ENCODE measurements at places on chromosomes 5 and 9.
A peak's percentile ranks its signal among the peaks of the same experiment; 100 is the strongest.

GRCh38 chr5:117107859-117108258 is 533.2 kb upstream of the SEMA6A start:
- no peak for DNase-seq

DNA sequence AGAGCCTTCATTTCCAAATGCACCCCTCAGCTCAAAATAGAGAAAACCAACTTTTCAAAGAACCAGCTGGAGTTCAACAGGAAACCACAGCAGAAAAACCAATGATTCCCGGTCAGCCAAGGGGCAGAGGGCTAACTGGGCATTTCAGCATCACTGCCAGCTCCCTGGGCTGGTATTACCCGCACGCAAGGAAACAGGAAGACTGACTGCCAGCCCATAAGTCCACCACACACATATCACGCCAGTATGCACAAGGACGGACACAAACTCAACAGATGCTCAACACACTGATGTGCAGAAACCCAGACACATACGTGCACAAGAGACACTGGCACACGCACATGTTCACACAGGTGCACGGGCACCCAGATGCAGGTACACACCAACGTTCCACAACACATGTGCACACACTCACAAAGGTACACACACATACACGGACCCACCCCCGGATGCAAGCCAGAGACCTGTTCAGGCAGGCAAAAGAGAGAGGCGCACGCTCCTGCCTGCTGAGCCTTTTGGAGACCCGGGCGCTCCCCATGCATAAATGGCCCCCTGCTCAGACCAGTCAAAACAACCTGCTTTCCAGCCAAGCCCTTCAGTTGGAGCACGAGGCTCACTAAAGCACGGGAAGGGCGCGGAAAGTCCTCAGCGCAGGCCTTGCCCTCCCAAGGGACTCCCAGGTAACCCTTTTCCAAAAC is 2.1 kb downstream of the ADAMTS2 start:
- DNase-seq: no peak

DNA sequence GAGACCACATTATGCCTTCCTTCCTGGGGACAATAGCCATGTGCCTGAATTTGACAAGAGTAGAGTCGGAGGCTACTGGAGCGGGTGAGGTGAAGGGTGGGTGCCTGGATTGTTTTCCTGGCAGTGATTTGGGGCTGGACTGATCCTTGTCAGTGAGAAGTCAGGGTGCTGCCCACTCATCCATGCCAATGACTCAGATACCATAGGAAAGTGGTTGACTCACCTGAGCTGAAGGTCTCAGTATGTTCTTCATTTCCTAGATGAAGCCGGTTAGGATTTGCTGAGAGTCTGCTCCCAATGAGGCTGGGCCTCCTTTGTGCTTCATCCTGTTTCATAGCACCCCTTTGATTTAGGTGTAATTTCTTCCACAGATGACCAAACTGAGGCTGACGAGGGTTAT is 366.0 kb downstream of the KDM4C start:
- no peak for DNase-seq

- no peak for DNase-seq
Observed at GRCh38 chr5:107422494-107422893, 248.2 kb downstream of the EFNA5 start.

- DNase-seq: peak; percentile 76
Observed at GRCh38 chr9:115758441-115758840, 395.1 kb upstream of the PAPPA start.

DNA sequence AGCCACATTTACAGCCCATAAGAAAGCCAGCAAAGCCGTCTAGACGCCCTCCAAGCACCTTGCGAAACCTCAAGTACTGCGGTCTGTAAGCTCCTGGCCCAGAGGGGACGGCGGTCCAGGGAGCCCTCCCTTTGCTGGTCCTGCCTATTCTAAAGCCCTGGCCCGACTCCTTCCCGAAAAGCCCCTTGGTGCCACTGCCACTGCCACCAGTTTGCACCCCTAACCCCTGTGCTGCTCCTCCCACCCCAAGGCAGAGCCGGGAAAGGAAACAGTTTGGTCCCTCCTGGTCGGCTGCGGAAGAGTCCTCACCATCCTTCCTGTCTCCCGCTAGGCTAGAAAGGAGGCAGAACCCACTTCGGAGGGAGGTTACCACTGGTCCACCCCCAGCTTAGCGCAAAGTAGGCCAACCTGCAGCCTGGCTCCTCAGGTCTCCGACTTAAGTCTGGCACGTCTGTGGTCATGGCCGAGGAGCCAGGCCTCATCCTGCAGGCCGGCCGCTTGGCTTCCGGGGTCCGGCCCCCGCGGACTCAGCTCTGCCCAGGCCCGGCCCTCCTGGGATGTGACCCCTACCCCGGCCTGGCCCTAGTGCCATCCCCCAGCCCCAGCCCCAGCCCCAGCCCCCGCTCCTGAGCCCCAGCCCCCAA is 916 bp downstream of the TOR1A start:
- peak; percentile 24 for DNase-seq

DNA sequence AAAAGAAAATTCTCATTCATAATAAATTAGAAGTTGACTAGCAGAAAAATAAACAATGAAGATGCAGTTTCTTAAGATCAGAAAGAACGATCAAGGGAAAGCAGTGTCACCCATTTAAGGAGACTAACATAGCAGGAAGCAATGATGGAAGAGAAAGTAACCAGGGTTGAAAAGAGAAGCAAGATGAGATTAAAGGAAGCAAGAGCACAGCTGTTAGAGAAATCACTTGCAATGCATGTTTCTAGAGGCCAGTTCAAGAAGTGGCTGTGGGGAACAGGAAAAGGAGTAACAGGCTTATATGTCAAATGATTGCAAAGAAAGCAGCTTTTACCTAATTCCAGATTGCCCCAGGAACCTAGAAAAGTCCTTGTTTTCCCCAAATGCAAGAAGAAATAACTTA is 46.8 kb upstream of the SLC1A1 start:
- DNase-seq: no peak

GRCh38 chr5:54518818-54519508 is 1.4 kb downstream of the SNX18 start:
- peak; percentile 10 for DNase-seq

GRCh38 chr9:110316261-110317075 is 21.2 kb downstream of the TXNDC8 start:
- DNase-seq: no peak

- DNase-seq: no peak
Observed at GRCh38 chr5:133509742-133510079, 102.6 kb downstream of the FSTL4 start.

DNA sequence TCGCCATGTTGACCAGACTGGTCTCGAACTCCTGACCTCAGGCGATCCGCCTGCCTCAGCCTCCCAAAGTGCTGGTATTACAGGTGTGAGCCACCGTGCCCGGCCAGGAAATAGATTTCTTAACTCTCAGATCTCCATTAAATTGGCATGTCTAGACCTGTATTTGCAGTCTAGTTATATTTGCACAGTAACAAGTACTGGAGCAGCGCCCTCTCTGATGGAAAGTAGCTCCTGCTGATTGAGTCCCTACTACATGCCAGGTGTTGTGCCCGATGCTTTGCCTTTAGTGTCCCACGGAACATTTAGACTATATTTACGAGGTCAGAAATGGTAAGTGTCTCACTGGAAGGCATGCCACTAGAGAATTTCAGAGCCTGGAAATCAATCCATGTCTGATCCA is 15.8 kb upstream of the TMED9 start:
- no peak for DNase-seq

GRCh38 chr9:36320466-36320865 is 62.2 kb upstream of the GNE start:
- no peak for DNase-seq

DNA sequence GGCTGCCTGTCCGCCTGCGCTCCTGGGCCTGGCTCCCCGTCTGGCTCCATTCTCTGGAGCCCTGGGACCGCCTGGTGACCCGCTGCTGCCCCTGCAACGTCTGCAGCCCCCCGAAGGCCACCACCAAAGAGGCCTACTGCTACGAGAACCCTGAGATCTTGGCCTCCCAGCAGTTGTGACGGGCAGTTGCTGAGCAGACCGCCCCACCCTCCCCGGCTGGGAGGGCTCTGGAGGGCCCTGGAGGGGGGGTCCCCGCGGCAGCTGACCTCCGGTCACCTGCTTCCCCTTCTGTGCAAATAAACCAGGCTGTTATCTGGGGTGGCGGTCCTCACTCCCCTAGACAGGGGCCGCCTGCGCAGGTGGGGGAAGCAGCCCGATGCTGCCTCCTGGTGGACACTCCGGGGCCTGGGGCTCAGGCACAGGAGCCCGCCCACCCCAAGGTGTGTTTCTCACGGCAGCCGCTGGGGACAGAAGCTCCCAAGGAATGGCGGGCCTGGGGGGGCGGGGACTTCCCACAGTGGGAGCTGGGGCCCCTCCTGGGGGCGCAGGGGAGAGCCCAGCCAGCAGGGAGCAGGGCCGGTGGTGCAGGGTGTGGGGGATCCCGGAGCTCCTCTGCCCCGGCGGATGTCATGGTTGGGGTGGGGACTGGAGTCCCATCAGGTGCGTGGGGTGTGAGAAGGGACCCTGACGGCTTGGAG is 4.7 kb upstream of the TUBB4B start:
- peak; percentile 77 for DNase-seq

DNA sequence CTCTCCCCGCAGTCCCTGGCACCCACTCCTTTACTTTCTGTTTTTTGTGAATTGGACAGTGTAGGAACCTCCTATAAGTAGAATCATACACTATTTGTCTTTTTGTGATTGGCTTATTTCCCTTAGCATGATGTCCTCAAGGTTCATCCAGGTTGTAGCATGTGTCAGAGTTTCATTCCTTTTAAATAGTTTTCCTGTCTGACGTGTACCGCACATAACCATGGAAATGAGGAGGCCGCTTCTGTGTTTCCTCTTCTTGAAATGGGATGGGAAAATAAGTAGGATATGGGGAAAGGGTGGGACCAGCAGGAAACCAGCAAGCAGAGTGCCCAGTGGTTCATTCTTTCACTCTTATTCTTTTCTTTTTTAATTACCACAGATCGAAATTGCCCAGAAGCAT is 72.6 kb upstream of the ENTREP1 start:
- no peak for DNase-seq

DNA sequence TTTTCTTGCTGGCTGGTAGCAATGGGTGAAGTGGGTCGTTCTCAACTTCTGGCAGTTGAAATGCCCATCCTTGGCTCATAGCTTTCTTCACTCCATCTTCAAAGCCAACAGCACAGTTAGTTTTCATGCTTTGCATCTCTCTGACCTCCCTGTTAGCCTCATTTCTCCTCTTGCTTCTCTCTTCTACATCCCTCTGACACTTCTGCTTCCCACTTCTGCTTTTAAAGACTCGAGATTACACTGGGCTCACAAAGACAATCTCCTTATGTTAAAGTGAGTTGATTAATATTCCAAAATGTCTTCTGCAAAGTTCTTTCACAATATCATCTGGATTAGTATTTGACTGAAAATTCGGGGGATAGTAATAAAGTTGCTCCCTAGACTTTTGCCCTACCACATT is 684.8 kb upstream of the CCNG1 start:
- DNase-seq: no peak

Measured in fibroblast of skin of right biceps (primary cell).